GM23248 (cell line): ENCODE measurements at places on chromosomes 1 and 21.

DNA sequence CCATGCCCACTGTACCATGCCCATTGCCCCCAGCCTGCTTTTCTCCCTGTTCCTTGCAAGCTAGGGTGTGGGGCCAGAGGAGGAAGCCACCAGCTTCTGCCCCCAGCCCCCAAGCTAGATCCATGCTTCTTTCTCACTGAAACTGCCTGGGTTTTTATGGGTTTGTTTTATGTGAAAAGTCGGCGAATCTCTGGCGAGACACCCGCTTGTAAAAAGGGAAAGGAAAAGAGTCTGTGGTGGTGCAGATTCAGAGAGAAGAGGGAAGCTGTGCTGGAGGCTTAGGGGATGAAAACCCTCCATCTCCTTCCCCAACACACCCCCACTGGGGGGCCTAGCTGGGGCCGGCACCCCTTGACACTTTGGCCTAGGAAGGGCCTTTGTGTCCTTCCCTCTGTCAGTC, 26.2 kb downstream of the GRHL3 start:
- no peak for DNase-seq

GRCh38 chr21:35226328-35226727, 177.2 kb upstream of the RUNX1 start:
- peak; percentile 48 for DNase-seq

DNA sequence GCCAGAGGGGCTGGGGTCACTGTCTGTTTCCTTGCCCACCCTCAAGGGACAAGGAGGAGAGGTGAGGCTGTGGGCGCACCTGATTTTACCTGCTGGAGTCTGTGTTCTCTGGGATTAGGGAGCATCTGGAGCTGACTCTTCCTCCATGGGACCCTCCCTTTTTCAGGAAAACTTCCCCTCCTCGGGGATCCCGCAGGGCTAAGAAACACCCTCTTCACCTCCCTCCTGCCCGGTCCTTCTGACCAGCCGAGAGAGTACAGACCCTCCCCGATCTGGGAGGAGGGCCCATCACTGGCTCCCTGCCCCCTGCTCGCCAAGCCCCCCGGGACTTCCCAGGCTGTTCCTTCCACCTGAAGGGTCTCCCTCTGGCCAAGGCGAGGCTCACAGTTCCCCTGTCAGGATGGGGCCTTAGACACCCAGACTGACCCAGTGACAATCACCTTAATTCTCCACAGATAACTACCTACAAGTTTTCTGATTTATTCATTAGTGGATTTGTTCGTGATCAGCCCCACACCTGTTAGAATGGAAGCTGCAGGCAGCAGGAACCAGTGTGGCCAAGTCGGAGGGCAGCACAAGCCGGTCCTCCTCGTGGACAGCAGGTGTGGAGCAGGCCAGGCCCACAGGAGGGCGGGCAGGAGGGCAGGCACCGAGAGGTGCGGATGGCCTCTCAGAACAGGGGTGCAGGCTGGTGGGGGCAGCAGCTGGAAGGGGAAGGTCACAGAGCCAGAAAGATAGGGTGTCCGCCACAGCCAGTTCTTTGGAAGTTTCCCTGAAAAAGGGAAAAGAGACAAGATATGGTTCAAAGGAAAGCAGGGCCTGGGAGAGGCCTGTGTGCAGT, 15.9 kb upstream of the SAMD11 start:
- DNase-seq, result no peak

- peak; percentile 21 for DNase-seq
Observed at GRCh38 chr1:116569776-116570357, 959 bp downstream of the CD58 start.

- no peak for DNase-seq
Observed at GRCh38 chr1:87878873-87879272, 550.2 kb downstream of the LMO4 start.

- no peak for DNase-seq
Observed at GRCh38 chr1:100053119-100053518, 79.6 kb downstream of the SASS6 start.

DNA sequence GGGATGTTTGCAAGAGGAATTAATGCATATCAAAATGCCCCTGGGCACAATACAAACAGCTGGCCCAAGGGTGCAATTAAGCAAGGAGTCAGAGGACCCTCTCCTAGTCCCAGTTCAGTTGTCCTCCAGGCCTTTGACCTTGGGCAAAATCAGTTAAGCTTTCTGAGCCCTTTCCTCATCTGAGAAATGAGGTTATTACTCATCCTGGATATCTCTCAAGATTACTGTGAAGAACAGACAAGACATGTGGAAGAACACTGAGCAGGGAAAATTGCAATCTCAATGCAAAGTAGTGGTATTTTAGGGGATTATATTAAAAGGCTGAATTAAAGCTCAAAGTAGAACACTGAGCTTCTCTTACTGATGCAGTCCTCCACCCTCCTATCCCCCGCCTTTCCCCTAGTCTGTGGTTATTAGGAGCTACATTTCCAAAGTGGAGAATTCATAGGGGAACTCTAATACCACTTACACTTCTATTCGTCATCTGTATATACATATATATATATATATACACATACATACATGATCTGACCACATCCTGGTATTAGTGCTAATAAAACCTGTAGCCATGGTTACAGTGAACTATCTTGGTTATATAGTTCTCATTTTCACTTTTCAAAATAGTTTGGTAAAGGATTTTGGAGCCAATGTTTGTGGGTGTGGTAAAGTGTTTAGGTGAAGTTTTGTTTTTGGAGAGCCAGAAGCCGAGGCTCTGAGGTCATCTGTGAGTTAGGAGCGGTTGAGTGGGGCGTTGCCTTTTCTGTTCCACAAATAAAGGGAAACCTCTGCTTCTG, 18.1 kb downstream of the KIAA0040 start:
- DNase-seq, result no peak

DNA sequence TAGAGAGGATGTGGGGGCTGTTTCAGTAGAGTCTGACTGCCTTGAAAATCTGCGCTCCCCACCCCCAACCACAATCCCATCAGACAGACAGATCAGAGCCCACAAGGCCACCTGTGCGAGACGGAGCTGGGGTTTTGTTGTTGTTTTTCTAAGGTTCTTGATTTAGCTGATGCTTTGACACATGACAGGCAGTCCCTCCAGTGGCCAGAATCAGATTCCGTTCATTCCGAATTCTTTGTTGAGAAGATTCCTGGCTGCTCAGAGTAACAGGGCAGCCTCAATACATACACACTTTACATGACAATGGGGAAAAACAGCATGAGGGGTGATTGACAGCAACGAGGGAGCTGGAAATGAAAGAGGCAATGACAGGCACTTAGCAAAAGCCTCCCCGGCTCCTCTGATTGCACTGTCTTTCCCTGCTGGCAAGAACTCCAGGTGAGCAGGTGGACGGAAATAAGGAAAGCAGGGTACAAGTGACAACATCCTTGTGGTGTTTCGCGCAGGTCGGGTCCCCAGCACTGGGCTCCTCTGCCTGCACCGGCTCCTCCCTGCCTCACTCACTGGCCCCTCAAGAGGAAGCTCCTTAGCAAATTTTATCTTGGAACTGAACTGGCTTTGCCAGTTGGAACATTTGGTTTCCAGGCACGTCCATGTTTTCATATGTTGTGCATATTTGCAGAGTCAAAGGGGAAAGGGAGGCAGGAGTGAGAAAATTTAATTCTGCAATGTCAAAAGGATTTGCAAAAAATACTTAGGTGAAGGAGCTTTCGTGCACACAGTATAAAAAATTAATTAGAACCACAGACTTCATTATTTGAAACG, 148.7 kb downstream of the PGBD5 start:
- DNase-seq, result no peak

DNA sequence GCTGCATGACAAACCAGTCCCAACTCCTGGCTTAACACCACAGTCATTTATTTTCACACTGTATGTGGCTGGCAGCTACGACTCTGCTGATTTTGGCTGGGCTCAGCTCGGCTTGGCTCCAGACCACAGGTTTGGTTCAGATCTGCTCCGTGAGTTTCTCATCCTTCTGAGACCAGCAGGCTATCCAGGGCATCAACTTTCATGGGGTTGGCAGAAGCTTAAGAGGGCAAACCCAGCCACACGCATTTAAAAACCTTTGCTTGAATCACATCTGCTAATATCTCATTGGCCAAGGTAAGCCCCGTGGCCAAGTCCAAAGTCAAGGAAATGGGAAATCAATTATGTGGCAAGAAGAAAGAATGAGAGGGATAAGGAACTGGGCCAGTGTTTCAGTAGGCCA, 574.2 kb downstream of the MATN1 start:
- DNase-seq, result no peak

DNA sequence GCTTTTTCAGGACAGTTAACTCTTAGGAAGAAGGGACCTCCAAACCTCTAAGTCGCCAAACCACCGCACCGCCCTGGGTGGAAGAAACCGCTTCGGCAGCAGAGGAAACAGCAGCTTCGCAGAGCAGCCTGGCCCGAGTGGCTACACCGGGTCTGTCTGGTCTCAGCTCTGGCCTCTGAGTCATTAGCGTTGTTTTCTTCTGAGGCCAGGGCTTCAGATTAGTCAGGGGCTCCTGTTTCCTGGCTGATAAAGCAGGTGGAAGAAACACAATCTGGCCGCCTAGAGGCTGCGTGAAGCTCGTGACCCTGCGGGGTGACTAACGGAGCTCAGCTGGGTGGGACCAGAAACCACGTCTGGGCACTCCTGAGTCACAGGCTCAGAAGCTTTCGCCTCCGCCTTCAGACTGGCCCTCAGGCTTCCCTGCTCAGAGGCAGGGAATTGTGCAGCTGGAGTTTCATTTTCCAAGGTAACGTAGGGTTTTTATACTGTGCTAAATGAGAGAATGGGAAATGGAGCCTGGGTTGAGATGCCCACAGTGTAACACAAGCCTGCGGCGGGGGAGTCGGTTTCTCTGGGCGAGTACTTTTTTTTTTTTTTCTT, 44.9 kb downstream of the CHAF1B start:
- DNase-seq, result peak; percentile 100

DNA sequence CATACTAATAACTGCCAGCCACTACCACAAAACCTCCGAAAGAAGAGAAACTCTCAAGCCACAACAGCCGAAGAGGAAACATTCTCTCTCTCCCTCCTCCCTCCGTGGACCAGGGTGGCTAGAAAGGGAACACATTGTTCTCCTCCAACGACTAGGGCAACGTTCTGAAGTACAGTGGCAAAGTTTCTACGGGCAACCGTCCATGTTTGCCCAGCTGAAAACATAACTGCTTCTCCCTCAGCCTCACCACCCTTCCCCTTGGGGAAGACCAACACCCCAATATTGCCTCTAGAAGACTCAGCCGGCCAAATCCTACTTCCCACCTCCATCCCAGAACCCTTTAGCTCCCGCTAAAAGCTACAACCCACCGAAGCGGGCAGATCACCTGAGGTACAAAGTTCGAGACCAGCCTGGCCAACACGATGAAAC, 2.0 kb downstream of the GLUL start:
- DNase-seq, result peak; percentile 40

DNA sequence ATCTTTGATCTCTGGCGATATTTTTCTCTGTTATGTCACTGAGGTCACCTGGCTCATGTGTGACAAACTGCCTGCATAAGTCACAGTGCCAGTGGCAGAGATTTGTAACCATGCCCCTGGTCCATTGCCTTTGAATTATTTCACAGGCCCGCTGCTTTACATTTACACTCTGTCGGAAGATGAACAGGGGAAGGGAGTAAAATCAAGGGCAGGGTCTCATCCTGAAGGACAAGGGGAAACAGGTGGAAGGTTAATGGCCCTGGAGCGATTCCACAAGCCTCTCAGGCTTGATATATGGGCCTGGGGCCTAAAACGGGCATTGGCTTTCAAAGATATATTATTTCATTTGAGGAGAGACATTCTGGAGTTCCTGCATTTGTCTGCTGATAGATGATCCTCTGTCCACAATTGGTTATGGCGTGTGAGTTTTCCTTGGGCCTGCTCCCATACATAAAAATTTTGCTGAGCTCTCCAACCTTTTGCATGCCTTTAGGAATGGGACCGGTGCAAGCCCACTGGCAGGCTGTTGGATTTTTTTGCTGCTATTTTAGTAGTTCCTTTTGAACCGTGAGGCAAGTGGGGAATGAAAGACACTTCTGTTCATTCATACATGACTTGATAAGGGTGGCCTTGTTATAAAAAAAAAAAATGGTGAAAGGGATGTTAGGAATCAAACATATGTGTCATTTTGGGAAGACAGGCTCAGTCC, 51.9 kb downstream of the NR5A2 start:
- no peak for DNase-seq

- DNase-seq, result no peak
Observed at GRCh38 chr1:920521-920920, 3.2 kb upstream of the SAMD11 start.

- DNase-seq, result peak; percentile 48
Observed at GRCh38 chr1:26734501-26735058, 38.8 kb downstream of the ARID1A start.

DNA sequence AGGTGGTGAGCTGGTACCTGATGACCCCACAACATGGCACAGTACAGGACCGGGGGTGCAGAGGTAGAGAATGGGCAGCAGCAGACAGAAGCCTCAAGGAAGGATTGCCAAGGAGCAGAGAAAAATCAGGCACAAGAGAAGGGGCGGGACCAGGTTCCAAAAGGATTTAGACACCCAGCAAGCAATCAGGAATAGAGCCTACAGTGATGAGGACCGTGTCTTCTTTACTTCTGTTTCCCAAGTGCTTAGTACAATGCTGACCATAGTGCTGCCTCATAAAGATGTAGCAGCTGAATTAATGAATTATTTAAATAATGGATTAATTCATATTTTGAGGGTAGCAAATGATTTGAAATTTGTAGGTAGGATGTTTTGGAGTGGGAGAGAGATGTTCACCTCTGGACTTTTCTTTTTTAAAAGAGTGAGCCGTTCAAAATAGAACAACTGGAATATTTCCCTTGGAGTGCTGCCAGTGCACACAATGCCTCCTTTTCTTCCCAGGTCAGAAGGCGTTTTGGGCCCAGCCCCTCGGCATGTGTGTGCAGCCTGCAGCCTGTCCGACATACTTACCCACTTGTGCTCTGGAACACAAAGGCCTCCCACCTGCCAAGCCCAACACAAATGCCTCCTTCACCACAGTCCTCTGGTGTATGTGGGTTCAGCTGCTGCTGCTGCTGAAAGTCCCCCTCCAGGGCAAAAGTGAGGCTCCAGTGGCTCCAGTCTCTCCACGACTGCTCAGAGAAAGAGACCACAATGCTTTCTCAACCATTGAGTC, 19.6 kb downstream of the KANK4 start:
- no peak for DNase-seq

DNA sequence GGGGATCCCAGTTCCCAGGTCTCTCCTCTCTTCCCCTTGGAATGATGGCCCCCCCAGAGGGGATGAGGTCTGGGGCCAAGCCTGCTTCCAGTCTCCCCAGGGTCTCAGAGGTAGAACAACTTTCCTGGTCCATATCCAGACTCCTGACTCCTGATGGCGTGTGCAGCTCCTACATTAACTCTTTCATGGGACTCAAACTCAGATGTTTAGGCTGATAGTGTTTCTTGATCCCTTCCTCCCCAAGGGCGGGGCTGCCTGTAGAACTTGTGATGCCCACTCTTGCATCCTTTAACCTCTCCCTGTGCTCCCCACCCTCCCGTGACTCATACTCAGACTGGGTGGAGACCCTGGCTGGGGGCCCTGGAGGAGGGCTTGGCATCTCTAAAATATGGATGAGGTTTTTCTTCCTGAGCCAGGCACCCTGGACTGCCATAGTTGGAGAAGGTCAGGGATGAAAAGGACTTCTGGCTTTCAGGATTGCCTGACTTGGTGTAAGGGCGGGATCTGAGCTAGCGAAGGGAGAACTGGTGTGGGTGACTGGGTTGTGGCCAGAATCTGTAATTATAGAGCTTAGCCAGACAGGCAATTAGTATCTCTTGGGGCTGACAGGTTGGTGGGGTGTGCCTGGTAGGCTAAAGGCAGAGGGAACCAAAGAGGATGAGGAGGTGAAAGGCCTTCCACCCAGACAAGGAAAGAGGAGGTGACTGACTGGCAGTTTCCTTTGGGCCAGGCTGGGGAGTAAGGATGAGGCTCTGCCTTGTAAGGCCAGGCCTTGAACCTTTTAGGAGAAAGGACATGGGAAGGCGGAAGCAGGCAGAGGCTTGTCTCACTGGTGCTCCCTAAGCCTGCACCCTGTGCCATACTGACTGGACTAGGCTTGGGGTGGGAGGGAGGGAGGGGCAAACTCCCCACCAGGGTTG, 1.5 kb downstream of the ATP8B2 start:
- DNase-seq, result peak; percentile 94
